ENCODE measurements at places on chromosomes 12 and 14.

DNA sequence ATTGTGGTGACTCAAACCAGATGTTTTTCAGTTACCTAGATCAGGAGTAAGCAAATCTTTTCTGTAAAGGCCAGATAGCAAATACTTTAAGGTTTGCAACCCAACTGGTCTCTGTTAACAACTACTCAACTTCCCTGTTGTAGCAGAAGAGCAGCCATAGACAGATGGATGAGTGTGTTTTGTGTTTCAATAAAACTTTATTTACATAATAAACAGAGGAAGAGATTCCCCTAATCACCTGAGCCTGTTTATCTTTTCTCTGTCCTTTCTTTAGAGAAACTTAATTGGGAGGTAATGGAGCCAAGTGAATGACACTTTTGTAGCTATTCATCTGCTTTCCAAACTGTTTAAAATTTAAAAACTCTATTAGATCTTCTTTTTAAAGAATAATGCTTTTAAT is 365.1 kb downstream of the IPO8 start:
- no peak for DNase-seq

DNA sequence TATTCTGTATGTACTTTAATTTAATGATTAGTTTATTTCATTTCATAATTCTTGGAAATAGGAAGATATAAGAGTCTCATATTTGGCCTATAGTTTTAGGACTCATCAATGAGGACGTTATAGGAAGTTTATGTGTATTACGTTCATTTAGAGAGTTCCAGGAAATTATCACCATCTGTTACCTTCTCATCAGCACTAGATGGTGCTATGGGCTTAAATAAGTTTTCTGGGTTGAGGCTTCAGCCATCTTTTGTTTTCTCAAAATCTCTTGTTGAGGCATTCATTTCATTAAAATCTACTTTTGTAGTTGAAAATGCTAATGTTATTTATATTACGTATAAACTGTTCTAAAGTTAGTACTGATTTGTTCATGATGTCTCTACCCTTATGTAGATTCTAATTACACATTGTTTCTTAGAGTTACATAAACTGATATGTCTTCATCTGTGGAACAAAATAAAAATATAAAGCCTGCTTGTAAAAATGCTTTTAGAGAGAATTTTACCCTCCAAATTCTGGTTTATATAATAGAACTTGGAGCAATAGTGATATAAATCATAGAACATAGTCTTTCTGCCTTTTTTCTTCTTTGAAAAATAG is 89.2 kb downstream of the CFAP54 start:
- peak; percentile 66 for DNase-seq

GRCh38 chr12:132586929-132587328 is 23.5 kb downstream of the LRCOL1 start:
- DNase-seq = no peak

- DNase-seq = no peak
Observed at GRCh38 chr14:53350866-53351265, 197.7 kb upstream of the DDHD1 start.

GRCh38 chr12:12926571-12927071 is 25.3 kb downstream of the GPRC5D start:
- no peak for DNase-seq

GRCh38 chr14:39499514-39499913 is 67.3 kb upstream of the FBXO33 start:
- DNase-seq = no peak

- DNase-seq = no peak
Observed at GRCh38 chr14:20719777-20720176, 25.9 kb upstream of the EDDM3A start.

DNA sequence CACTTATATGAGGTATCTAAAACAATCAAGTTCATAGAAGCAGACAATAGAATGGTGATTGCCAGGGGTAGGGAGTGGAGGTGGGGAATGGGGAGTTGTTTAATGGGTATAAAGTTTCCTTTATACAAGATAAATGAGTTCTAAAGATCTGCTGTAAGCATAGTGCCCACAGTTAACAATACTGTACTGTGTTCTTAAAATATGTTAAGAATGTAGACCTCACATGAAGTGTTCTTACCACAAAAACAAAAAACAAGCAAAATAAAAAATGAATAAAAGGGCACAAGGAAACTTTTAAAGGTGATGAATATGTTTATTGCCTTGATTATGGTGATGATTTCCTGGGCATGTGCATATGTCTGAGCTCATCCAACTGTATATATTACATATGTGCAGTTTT is 211.8 kb downstream of the MSRB3 start:
- DNase-seq = no peak

DNA sequence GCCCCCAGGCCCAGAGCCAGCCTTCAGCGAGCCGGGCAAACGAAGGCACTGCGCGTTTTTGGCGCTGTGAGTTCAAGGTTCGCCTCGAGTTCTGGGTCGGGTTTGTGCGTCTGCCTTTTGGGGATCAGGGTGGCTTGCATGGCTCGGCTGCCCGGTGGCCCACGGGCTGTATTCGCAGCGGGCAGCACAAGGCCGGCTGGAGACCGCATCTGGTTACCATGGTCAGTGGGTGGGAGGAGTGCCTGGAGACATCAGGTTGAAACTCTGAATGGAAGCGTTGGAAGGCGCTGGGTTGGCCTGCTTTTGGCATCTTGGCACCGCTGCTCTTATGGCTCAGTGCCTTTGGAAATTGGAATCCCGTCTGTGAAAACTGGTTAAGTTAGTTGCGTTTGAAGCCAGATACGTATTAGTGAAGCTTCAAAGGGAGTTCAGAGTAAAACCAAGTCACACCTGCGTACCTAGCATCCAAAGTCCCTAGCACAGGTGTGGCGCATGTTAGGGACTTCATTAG is 50.9 kb downstream of the SNAPC1 start:
- no peak for DNase-seq

- no peak for DNase-seq
Observed at GRCh38 chr12:55681142-55682077, 26.3 kb downstream of the ITGA7 start.

DNA sequence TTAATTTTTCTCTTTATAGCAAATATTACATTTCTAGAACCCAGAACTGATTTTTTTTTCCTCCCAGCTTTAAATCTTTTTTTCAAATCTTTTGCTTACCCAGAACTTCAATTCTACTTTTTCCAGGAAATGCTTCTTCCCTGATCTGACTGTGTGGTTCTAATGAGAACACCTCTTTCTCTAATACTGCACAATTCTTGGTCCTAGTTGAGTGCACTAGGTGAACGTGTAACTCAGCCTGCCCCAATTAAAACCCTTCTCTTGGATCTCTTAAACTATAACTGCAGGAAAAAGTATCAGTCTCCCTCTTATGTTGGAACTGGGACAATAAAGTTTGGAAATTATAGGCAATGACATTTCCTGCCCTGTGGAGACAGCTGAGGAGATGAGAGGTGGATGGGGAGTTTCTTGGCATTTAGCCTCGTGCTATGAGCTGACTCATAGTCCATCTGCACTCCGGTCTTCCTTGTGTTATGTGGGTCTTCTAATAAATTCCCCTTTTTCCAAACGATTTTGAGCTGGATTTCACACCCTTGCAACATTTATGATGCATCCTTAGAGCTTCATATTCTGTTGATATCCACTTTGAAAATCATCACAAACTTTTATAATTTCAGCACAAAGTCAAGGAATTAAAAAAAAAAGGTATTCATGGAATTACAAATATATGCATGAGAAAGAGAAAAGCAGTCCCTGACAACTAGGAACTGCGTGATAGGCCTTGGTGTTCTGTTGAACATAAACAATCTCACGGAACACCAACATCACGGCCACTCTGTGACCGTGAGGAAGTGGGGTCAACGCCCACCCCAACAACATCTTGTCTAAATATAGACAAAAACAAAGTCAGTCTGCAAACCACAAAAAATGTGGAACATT is 52.4 kb downstream of the BRMS1L start:
- DNase-seq = no peak

GRCh38 chr12:58657190-58657589 is 263.1 kb downstream of the LRIG3 start:
- no peak for DNase-seq

DNA sequence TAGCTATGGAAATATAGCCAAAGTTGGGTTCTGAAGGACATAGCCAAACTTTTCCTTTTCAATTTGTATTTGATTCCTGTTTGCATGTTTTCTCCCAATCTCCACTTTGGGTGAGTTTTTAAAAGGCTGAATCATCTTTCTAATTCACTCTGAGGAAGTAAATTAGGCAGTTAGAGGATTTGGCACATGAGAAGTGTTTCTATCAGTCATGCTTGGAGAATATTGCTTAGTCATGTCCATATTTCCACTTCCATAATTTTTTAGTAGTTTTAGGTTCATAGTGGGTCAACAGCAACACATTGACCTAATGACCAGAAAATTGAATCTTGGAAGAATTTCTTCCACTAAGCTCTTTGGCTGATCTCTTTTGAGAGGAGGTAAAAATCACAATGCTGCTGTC is 21.8 kb downstream of the IRAK3 start:
- no peak for DNase-seq

GRCh38 chr12:124512667-124513296 is 54.6 kb downstream of the NCOR2 start:
- no peak for DNase-seq

DNA sequence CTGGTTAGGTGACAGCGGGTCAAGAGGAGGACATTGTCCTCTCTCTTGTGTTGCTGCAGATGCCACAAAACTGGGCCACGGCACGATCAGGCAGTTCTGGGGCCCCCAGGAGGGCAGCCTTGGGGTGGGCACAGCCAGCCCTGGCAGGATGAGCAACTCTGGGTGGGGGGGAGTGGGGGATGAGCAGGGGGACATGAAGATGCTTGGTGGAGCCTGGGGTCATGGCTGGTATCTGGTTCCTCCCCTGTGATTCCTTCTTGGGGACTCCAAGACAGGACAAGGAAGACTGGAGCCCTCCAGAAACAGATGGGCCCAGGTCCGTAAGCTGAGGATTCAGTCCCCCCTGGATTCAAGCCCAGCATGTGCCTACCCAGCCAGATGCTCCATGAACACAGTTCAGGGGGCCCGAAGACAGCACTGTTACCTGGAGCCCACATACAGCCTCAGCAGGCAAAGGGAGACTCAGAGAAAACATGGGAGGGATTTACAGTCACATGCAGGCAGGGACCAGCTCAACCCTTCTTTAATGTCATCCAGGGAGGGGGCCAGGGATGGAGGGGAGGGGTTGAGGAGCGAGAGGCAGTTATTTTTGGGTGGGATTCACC is 10.4 kb downstream of the SERPINA1 start:
- no peak for DNase-seq

DNA sequence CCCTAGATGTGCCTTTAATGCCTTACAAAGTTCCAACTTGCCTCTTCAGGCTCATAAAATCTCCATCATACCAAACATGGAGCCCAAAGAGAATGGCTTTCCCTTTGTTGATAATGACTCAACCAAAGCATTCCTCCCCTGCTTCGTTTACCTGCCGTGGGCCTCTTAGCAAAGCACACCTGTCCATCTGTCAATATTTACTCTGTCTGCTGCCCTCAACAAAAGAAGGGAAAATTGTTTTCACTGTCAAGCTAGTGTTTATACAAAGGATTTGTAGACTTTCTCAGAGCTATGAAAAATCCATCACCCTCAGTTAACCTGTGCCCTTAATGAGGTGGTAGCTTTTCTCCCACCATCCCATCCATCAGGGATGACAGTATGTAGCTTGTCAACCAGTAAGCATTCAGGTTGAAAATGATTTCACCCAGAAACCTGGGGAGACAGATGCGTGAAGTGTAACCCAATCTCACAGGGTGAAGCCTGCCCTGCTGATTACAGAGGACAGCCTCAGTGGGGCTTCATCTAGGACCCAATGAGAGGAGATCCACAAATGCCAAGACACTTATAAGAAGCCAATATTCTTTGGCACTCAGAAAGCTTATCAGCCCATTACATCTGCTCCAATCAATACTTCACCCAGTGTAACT is 278.1 kb downstream of the NUAK1 start:
- no peak for DNase-seq

DNA sequence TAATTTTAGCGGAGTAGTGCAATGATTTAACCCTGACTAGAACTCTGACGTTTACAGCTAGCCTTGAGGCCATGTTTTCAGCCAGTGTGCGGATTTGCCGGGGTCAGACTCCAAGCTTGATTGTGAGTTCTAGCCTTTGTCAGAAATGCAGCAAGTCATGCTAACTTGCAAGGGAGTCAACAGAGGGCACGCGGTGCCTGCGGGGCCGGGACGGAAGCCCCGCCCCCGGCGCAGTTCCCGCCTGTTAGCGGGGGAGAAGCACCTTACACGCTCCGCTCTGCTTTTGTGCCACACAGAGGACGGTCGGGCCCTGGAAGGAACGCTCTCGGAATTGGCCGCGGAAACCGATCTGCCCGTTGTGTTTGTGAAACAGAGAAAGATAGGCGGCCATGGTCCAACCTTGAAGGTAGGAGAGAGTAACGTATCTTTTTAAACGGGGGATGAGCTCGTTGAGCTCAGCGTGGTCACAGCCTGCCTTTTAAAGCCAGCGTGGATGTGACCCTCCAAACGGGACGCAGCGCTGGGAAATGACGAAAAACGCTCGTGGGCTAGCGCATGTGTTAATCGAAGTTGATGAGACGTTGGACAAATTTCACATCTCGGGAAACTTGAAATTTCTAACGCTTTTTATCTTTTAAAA is 14.8 kb upstream of the EID3 start:
- DNase-seq = peak; percentile 84

- no peak for DNase-seq
Observed at GRCh38 chr12:44523828-44524227, 352.3 kb downstream of the NELL2 start.

- no peak for DNase-seq
Observed at GRCh38 chr12:75706786-75707605, 195.6 kb upstream of the KRR1 start.

GRCh38 chr12:120466560-120467315 is 2.8 kb downstream of the SRSF9 start:
- DNase-seq = peak; percentile 59

DNA sequence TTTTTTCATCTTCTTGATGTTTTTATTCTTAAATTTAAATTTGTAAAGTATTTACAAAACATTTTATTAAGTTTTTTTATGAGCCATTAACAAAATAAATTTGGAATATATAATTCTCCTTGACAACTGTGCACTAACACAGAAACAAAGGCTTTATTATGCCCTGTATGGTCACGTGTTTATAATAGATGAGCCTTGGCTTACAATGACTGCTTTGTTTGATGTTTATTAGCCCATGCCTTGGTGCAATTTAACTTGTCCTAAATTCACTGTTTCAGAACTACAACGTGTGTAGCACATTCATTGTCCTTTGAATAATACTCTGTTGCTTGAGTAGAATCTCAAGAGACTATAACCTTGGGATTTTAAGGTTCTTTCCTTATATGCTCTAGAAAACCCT is 59.8 kb downstream of the CNTN1 start:
- no peak for DNase-seq

- DNase-seq = no peak
Observed at GRCh38 chr12:116695464-116695725, 42.5 kb downstream of the SPRING1 start.

DNA sequence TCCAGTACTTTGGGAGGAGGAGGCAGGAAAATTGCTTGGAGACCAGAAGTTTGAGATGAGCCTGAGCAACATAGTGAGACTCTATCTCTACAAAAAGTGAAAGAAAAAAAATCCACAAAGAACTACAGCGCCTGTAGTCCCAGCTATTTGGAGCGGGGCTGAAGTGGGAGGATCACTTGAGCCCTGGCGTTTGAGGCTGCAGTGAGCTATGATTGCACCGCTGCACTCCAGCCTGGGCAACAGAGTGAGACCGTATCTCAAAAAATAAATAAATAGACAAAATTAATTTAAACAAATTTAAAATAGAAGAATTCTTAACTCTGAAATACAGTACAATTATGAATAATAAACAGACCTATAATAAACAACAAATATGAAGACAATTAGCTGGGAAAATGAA is 40.9 kb downstream of the ATL1 start:
- DNase-seq = no peak
